Stimulated activated CD4-positive, alpha-beta T cell treated with anti-CD3 and anti-CD28 coated beads, Interleukin-15, amount 100 ng/mL, for 48 hours (primary cell): ENCODE measurements at places on chromosomes 12 and 14.

GRCh38 chr12:26769611-26770010 lies 63.4 kb downstream of the ITPR2 start:
- no peak for DNase-seq

DNA sequence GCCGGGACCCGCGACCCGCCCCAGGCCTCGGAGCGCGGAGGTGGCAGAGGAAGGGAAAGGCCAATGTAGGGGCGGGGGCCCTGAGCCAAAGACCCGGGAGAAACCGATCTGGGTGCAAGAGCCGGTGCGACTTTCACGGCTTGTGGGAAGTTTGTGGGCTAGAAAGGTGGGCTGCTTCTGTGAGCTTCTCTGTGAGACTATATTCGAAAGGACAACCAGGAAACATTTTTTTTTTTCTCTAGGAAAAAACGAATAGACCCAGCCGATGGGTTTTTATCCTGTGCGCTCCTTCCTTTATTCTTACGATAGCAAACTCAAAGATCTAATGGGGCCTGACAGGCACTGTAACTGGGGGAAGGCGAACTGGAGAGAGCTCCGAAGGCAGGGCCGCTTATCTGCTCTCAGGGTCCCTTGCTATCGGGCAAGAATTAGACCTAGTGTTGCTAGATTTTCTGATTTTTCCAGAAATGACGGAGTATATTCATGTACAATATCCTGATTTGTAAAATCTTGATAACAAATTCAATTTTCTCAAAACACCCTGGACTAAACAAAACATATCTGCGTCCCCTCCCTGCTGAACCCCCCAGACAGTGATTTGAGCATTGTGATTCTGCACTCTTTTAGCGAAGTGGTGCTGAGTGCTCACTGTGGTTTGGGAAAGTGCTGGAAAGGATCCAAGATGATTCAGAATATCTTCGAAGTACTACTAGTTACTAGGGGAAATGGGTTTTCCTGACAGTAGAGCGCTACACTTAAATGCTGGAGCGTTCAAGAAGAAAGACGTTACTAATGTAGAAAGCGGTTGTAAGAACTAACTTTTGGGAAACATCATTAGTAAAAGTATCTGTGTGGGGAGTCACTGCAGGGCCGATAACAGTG lies 563 bp upstream of the STXBP6 start:
- no peak for DNase-seq

GRCh38 chr12:71312768-71313403 lies 126.7 kb upstream of the LGR5 start:
- no peak for DNase-seq

- DNase-seq = peak; percentile 27
Measured at GRCh38 chr12:104790296-104791125, 167.6 kb downstream of the SLC41A2 start.

DNA sequence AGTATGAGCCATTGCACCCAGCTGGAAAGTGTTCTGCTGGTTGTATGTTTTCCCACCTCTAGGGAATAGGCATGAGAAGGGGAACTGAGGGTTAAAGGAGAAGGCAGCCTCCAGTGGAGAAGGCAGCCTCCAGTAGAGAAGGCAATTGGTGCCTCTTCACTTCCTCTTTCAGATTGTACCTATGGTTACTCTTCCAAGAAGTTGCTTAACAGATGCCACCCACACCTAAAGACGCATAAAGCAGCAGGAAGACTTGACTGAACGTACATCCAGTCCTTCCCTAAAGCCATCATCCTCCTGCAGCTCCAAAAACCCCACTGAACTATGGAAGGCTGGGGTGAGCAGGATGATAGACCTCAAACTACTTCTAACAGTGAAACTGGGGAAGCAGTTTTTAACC lies 13.1 kb downstream of the DPF3 start:
- no peak for DNase-seq

DNA sequence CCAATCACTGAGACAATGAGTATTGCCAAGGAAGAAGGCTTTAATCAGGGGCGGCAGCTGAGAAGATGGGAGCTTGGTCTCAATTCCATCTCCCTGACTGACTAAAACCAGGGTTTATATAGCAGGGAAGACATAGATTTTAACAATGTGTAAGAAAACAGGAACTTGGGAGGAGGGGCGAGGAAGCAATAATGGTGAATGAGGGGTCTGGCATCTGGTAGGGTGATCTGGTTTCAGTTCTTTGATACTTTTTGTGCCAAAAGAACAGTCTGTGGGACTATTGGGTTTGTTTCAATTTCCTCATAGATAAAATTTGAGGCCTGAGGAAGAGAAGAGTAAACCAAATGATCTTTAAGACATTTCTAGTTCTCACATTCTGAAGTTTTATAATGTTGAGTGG lies 49.2 kb downstream of the FUT8 start:
- DNase-seq = no peak

DNA sequence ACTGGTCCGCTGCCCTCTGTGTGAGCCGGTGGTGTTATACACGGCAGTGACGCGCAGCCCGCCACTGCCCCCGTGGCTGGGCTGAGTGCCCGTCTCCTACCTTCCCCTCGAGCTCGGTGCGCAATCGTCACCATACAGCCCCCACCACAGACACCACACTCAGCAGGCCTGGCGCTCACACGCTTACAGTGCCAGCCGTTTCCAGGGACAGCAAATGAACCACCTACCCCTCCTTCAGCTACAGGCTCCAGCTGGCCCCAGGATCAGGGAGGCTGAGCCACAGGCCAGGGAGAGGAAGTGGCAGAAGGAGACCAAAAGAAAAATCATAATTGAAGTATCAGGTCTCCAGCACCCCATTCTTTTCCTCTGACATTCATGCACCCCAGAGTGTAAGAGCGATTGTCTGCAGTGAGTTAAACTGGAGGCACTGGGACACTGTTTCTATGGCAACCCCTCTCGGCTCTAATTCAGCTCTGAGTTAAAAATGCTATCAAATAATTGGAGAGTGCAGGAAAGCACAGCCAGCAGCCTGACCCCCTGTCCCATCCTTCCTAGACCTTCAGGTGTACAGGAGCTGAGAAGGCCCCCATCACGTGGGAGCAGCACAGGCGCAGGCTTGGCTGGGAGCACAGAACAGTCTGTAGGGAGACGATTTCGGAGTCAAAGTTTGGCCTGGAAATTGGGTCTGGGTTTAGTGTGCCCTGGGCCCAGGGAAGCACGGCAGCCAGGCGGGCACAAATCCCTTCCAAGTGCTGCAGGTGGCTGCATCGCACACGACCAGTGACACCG lies 18.0 kb downstream of the LRTM2 start:
- no peak for DNase-seq

DNA sequence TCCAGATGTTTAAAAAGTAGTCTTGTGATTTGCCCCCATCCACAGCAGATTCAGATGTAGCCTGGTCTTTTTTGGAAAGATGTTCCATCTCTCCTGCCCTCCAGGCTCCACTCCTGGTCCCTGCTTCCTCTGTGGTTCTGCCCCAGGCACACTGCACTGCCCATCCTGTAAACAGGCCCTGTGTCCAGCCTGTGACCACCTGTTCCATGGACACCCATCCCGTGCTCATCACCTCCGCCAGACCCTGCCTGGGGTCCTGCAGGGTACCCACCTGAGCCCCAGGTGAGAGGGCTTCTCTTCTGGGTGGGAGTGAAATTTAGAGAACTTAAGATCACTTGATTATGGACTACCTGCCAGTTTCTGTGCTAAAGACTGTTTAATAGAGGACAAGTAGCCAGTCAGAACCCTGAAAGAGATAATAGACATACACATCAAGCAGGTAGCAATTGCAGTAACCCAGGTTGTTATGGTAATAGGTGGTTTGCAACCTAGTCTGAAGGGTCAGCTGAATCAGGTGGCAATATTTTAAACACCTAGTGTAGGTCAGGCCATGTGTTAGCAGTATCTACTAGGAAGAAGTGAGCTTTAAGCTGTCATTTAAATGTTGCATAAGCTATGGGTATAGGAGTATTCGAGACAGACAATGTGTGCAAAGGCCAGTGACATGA lies 2.1 kb downstream of the RNF31 start:
- no peak for DNase-seq

- DNase-seq = no peak
Measured at GRCh38 chr12:99026332-99027054, 381.4 kb downstream of the APAF1 start.

DNA sequence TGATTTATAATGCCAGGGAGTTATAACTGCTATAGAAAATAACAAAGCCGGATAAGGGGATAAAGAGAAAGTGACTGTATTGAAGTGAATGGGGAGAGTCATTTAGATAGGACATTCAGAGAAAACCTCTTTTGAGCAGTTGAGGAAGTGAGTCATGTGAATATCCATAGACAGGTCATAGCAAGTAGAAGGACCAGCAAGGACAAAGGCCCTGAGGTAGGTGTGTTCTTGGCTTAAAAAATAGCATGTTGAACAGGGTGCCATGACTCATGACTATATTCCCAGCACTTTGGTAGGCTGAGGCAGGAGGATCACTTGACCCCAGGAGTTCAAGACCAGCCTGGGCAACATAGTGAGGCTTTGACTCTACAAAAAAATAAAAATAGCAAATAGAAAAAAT lies 51.5 kb upstream of the RAP1B start:
- DNase-seq = no peak

DNA sequence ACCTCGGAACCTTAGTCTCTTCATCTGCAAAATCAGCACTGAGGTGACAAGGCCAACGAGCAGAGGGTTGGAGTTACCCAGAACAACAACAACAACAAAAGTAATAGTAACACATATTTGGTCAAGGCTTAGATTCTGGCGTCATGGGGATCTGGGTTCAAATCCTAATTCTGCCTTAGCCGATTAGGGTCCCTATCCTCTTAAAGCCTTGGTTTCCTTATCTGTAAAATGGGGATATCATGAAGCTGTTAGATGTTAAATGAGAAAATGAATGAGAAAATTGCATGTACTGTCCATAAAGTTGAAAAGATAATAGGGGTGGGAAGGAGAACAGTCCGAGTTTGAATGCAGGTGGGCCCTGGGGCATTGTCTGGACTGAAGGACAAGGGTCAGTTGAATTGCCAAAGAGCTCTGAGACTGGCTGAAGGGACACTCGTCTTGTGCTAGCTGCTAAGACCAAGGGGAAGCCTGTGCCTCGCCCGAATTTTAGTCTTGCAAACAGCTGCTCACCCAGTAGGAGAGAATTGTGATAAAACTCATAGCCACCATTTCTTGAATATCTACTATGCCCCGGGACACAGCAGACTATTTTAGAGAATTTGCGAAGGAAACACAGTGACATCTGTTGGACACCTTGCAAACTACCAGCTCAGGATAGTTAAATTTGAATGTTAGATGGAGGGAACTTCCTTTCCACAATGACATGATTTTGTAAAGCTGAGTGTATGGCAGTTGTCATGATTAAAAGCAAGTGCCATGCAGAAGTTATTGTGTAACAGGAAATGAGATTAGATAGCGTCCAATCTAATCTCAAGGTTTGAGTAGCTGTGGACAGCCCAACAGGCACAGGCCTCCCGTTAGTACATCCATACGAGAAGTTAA lies 6.8 kb upstream of the HNF1A start:
- no peak for DNase-seq

DNA sequence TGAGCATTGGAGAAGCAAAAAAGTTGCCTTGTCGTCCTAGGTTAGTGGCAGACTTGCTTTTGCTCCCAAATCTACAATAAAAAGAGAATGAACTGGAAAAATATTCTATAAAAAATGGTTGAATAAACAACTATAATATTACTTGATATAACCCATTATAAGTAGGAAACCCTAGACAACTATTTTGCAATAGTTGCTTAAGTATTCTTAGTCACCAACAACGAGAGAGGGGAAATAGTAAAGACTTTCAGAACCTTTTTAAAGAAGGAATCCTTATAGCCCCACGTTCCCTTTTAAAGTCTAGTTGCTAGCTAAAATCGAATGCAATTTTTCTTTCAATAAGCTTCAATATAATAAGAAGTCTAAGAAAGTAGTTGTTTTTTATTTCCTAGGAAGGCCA lies 17.5 kb downstream of the AQP6 start:
- no peak for DNase-seq

GRCh38 chr12:13670285-13670866 lies 311.0 kb downstream of the GRIN2B start:
- DNase-seq = no peak

DNA sequence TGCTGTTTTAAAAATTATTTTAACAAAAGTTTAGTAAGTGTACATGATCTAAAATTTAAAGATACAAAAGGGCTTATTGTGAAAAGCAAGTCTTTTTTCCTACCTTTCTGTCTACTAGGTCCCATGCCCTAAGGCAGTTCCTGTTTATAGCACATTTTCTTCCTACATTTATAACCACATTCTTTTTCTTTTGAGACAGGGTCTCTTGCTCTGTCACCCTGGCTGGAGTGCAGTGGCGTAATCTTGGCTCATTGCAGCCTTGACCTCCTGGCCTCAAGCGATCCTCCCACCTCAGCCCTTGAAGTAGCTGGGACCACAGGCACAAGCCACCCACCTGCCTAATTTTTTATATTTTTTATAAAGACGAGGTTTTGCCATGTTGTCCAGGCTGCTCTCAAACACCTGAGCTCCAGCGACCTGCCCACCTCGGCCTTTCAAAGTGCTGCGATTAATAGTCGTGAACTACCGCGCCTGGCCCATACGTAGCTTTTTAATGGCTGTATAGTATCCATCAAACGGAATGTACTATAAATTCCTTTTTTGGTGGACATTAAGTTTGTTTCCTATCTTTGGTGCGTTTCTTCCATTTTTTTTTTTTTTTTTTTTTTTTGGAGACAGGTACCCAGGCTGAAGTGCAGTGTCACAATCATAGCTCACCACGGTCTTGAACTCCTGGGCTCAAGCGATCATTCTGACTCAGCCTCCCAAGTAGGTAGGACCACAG lies 20.9 kb downstream of the FRS2 start:
- no peak for DNase-seq

DNA sequence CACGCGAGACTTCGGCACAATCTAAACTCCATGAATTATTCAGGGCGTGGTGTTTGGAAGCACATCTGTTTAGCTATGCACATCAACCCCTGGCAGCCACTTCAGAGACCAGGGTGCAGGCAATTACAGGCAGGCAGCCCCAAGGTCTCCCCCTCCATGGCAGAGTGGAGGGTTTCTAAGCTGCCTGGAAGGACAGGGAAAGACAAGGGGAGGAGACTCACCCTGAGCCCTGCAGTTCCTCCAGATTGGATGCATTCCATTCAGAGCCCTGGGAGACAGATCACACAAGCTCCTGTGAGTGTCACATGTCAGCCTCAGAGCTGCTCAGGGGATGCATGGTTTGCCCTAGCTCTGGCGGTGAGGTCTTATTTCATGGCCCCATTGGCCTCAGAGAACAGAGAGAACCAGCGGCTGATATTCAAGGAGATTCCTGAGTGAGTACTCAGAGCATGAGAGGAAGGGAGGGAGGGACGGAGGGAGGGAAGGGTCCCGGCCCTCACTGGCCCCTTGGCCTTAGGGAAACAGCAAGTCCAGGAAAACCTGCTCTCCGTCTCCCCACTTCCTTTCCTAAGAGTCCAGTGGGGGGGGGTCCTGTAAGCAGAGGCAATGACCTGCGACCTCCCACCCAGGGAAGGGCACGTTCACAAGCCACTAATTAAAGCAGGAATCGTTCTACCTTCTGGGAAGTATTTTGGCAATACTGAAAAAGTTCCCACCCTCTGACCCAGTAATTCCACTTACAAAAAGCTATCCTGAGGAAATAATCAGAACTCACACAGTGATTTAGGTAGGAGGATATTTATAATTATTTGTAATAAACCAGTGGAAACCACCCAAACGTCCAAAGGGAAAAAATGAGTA lies 55.1 kb downstream of the SSH1 start:
- no peak for DNase-seq
